ENCODE measurements at places on chromosomes 4 and X.
A peak's percentile ranks its signal among the peaks of the same experiment; 100 is the strongest.

GRCh38 chr4:146340798-146341197 lies 126.5 kb downstream of the REELD1 start:
- no peak for DNase-seq

DNA sequence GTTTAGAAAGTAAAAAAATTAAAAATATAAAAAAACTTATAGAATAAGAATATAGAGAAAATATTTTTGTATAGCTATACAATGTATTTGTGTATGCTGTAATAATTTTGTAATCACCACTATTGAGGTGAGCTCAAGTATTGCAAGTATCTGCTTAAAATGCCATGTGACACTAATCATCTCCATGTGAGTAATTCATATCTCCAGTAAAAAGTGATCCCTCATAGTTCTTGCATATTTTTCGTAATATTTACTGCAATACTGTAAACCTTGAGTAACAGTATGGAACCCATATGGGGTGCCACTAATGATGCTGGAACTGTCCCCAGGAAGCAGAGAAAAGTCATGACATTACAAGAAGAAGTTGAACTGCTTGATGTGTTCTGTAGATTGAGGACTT lies 43.2 kb upstream of the HUWE1 start:
- no peak for DNase-seq

- DNase-seq, result no peak
Measured at GRCh38 chr4:113730467-113731216, 30.9 kb downstream of the CAMK2D start.

- no peak for DNase-seq
Measured at GRCh38 chr4:3669553-3669949, 96.6 kb upstream of the ADRA2C start.

GRCh38 chr4:152573861-152574260 lies 38.0 kb upstream of the FBXW7 start:
- no peak for DNase-seq

GRCh38 chr4:98222306-98222705 lies 38.9 kb upstream of the RAP1GDS1 start:
- DNase-seq, result no peak

- DNase-seq, result no peak
Measured at GRCh38 chr4:123390846-123391456, 5.6 kb upstream of the SPRY1 start.

DNA sequence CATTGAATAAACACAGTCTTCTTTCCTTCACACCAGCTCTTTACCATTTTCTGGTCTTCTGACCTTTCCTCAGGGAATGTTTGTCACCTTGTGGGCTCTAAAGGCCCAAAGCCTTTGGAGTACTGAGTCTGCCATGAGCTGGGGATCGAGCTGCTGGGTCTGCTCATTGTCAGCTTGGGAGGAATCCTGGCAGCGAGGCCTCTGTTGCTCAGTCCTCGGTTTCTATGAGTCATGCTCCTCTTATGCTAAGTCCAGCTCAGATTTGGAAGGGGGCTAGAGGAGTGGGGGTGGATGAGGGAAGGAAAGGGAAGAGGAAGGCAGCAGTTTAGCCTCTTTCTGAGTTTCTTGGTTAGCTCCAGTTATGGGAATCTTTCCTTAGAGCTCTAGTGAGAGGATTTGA lies 31.1 kb downstream of the NHSL2 start:
- no peak for DNase-seq

- no peak for DNase-seq
Measured at GRCh38 chrX:19609541-19609940, 94.2 kb upstream of the MAP3K15 start.

DNA sequence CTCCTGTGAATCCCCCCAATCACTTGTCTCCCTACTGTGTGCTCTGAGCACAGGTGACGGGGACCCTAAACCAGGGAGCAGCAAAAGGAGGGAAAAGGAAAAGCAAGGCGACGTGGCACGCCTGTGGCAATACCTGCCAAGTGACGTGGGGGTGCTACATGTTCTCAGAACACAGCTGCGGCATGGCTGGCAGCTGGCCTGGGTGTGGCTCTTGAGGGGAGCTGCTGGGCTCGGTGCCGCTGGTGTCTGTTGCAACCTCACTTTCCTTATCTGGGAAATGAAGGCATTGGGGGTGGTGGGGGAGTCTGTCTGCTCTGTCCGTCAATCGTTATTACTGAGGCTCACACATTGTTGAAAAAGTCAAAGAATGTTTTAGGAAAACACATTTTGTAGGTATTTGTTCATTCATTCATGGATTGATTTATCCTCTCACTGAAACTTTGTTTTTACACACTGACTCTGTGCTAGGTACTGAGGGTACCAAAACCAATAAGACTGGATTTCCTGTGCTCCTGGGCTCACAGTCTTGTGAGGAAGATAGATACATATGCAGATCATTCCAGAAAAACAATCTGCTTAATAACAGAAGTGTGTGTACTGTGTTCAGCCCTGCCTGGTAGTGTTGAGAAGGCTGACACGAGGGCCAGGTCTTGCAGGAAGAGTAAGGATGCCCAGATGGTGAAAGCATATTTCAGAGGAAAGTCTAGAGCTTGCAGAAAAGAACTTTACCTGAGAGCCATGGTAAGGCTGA lies 217.6 kb downstream of the PTTG2 start:
- DNase-seq, result no peak

- no peak for DNase-seq
Measured at GRCh38 chrX:48492293-48492910, 16.4 kb upstream of the PORCN start.

- no peak for DNase-seq
Measured at GRCh38 chr4:62543002-62543401, 1342.9 kb downstream of the ADGRL3 start.

- DNase-seq, result no peak
Measured at GRCh38 chr4:148333265-148333664, 108.9 kb downstream of the NR3C2 start.

GRCh38 chrX:119488749-119489148 lies 20.5 kb downstream of the SLC25A5 start:
- no peak for DNase-seq

DNA sequence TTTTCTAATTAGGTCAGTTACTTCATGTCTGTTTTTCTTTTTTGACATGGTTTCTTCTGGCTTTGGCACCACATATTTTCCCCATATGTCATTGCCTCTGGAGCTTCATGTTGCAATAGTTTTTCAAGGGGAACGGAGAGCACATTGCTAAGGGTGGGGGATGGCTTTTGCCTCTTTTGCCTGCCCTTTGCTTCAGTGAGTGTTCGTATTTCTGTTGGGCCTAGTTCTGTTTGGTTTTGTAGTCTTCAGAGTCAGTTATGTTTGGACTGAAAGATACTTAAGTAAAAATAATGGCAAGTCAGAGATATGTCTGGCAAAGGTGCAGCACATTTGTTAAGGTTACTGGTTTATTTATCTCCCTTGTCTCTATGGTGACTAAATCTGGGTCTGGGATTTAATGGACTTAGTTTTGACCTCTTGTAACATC lies 29.1 kb downstream of the FHL1 start:
- DNase-seq, result no peak

DNA sequence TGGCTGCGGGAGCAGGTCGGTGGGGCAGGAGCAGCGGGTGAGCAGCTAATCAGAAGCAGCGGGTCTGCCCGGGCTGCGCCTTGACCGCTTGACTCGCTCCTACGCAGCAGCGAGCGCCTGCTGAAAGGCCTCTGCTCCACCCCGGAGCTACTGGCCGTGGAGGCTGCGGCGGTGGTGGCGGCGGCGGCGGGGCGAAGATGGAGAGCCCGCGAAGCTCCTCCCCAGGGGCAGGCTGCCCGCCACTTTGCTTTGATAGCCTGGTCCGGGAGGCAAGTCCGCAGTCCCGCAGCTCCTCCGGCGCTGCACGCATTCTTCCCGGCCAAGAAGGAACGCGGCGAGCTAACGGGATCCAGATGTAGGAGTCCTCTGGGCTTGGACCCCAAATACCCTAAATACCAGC lies 36.7 kb downstream of the PJA1 start:
- peak; percentile 56 for DNase-seq

- peak; percentile 59 for DNase-seq
Measured at GRCh38 chr4:165872461-165873297, at the start of gene TLL1. TSS of gene TLL1 (plus strand) at chr4:165873237. CDS start at chr4:165873905, 668 bp downstream.

- peak; percentile 77 for DNase-seq
Measured at GRCh38 chrX:51332188-51332942, at the start of gene NUDT10. TSS of gene NUDT10 (plus strand) at chrX:51332822. CDS start at chrX:51332966, 144 bp downstream.

DNA sequence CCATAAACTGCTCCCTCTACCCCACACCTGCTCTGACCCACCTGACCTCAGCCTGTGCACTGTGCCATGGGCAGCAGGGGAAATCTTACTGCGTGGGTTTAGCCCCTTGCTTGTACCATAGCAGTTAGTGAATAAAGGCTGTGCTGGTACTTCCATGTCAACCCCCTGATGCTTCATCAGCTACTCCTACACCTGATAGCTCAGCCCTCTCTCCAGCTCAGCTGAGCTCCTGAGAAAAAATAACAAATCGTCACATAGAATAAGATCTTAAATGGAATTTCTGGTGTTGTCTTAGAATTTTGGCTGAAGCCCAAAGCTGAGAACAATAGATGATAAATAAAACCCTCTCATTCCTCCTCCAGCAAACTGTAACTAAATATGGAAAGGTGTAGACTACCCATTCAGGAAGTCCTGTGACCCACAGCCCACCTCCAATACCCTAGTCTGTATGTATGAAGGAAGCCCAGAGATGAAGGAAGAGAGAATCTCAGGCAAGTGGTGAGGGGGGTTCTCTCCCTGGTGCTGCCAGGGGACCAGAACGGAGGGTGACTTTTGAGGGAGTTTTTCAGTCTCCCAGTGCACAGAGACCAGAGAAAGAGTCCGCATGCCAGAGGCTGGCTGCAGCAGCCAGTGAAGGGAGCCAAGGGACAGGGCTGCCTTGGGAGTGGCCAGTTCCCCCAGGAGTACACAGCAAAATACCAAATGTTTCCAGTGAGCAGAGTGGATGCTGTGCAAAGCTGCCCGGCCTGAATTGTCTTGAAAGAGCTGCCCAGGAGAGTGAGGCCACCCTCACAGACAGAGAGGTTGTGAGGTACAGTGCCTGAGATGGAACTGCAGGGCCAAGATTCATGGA lies 227.3 kb downstream of the QDPR start:
- no peak for DNase-seq

Measured in right kidney (tissue), 9 donors.